Gastroesophageal sphincter (tissue), 4 donors: ENCODE measurements at places on chromosomes 2 and 18. TPM values are rescaled to one million over a fixed set of nuclear protein-coding genes. Genes with fewer than 3 reads are reported as not detected.

Gene TXNDC2
- total RNA-seq = 0.96 TPM

GRCh38 chr2:142981756-142982155 is 104.3 kb downstream of the KYNU start:
- no peaks in the 10 kb centered on the region for H3K27me3 ChIP-seq
- no peak overlapping the region for H3K27ac ChIP-seq
- ATAC-seq = no peak
- no peaks in the 10 kb centered on the region for H3K36me3 ChIP-seq
- no peak overlapping the region for H3K4me3 ChIP-seq

DNA sequence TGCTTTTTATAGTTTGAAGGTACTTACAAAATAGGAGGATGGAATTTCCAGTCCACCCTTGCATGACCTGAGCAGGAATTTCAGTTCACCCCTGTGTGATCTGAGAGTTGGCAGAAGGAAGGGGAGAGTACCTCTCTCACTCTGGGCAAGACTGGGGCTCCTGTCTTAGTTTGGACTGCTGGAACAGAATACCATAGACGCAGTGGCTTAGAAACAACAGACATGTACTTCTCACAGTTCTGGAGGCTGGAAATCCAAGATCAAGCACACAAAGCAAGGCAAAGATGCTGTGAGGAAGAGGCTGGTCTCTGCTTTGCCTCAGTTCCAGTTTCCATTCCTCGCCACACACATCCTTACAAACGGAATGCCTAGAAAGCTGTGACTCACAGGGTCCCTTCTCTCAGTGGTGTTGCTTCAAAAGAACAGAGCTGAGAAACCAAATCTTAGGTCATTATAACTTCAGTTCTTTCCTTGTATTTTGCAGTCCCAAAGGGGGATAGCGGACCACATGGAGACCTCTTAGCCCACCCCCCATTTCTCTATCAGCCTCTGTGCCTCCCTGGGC is 108.8 kb upstream of the HAAO start:
- peak overlapping the region; percentile 57 for H3K27ac ChIP-seq
- no peaks in the 10 kb centered on the region for H3K36me3 ChIP-seq
- no peak overlapping the region for H3K4me3 ChIP-seq
- no peaks in the 10 kb centered on the region for H3K27me3 ChIP-seq
- ATAC-seq = no peak
- H3K4me1 ChIP-seq = peaks cover 5% of the 10 kb centered on the region

DNA sequence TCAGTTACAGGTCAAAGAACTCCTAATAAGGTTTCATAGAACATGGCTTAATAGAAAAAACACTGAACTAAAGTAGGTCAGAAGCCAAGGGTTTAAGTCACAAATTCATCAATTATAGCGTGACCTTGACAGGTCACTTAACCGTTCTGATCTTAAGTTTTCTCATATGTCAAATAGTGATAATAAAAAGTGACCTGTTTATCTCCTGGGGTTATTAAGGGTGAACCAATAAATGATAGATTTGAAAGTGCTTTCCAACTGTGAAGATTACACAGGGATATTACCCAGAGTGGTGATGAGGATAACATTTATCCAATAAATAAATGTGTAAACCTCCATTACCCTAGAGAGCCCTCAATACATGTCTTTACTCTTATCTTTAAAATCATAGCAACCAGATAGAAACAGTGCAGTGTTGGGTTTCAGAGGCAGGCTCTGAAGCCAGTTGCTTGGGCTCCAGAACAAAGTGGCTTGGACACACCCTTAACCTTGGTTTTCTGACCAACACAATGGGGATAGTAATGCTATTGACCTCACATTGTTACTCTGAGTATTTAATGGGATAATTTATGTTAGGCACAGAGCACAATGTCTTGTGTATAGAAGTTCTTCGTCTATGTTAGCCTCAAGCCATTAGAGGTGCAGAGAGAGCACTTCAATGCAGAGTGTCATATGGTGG is 48.6 kb downstream of the KLHL14 start:
- no peak for ATAC-seq
- H3K4me1 ChIP-seq = no peaks in the 10 kb centered on the region
- H3K27me3 ChIP-seq = no peaks in the 10 kb centered on the region

DNA sequence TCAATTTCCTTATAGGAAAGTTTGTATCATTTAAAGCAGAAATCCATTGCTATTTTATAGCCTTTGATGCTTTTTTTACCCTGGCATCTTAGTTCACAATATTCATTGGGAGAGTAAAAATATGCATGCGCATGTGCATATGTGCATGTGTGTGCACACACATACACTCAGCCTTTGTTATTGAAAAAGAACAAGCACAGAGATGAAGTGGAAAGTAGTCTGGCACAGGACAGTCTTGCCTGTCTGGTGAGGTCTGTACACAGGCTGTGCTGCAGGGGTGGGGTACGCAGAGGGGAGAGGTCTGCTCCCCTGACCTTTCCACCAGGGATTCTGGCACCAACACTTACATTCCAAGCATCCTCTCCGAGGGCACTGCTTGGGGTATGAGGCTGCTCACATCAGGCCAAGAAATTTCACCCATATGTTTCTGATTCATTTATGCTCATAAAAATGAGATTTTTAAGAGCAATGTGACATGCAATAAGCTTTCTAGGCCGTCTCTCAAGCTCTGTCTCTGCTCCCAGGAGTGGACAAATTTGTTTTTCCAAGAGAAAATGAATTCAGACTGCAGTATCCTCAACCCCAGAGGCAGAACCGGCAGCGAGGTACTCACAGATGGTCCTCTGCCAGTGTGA is 237.2 kb downstream of the INSIG2 start:
- no peaks in the 10 kb centered on the region for H3K4me1 ChIP-seq
- peaks cover 39% of the 10 kb centered on the region for H3K27me3 ChIP-seq
- no peaks in the 10 kb centered on the region for H3K36me3 ChIP-seq
- H3K4me3 ChIP-seq = no peak overlapping the region
- no peak for ATAC-seq

Gene MAP3K19
- not detected for total RNA-seq

Gene SMIM21
- total RNA-seq = not detected

Gene CFC1
- not detected for total RNA-seq

- peaks cover 52% of the 10 kb centered on the region for H3K27me3 ChIP-seq
- no peaks in the 10 kb centered on the region for H3K36me3 ChIP-seq
- no peak for ATAC-seq
- H3K4me1 ChIP-seq = no peaks in the 10 kb centered on the region
Observed at GRCh38 chr2:30772021-30772705, 35.1 kb downstream of the CAPN13 start.

- H3K27ac ChIP-seq = no peak overlapping the region
- no peaks in the 10 kb centered on the region for H3K27me3 ChIP-seq
- no peak overlapping the region for H3K4me3 ChIP-seq
- H3K4me1 ChIP-seq = peaks cover 3% of the 10 kb centered on the region
- no peak for ATAC-seq
- no peaks in the 10 kb centered on the region for H3K36me3 ChIP-seq
Observed at GRCh38 chr2:60708630-60709320, 47.3 kb upstream of the PAPOLG start.

DNA sequence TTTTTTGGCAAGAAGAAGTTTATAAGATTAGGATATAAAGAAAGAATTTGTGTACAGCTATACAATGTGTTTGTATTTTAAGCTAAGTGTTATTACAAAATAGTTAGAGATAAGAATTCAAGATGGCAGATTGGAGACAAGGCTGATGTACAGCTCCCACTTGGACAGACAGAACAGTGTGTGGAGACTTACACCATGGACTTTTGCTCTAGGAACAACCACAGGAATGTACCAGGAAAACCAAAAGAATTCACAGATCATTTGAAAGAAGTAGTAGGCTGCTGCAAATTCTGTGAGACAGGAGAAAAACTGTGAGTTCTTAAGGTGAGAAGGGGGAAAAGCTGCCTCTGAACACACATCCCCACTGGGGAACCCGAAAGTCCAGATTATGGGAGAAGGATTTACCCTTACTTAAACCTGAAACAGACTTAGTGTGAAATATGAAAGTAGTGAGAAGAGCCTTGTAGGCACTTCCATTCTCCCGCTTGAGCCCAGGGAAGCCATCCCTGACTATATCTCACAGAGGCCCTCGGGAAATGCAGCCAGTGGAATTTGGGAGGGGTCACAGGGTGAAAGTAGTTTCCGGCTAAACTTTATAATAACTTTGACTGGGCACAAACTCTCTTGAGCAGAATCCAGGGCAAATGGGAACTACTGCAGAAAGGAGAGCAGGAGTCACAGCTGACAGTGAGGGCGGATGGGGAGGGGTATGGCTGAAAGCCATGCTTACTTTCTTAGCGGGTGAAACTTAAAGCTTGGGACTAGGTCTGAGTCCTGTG is 11.6 kb upstream of the RPRD1A start:
- ATAC-seq = no peak
- no peaks in the 10 kb centered on the region for H3K4me1 ChIP-seq
- no peak overlapping the region for H3K4me3 ChIP-seq

Gene L3MBTL4
- total RNA-seq = 0.46 TPM

Gene CHN1
- 13.3 TPM for total RNA-seq

Gene ING5
- total RNA-seq = 18.0 TPM
